ENCODE measurements at places on chromosomes 5 and 9. TPM values are rescaled to one million over a fixed set of nuclear protein-coding genes. Genes with fewer than 3 reads are reported as not detected.

DNA sequence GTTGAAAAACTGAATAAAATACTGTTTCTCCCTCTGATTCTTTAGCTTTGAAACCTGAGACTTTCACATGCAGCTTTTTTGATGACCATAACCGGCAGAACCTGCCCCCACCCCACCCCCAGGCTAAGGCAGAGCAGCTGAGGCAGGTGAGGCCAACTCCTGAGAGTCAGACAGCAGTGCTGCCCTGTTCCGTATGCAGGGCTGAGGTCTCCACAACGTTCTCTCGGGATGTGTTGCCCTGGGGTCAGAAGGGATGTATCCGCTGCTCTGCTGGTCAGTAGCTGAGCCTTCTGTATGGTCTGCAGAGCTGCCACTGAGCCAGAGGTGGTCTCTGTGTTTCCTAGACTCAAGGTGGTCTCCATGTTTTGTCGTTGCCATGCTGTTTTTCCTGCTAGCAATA lies 190.5 kb downstream of the AOPEP start:
- no peak for DNase-seq

DNA sequence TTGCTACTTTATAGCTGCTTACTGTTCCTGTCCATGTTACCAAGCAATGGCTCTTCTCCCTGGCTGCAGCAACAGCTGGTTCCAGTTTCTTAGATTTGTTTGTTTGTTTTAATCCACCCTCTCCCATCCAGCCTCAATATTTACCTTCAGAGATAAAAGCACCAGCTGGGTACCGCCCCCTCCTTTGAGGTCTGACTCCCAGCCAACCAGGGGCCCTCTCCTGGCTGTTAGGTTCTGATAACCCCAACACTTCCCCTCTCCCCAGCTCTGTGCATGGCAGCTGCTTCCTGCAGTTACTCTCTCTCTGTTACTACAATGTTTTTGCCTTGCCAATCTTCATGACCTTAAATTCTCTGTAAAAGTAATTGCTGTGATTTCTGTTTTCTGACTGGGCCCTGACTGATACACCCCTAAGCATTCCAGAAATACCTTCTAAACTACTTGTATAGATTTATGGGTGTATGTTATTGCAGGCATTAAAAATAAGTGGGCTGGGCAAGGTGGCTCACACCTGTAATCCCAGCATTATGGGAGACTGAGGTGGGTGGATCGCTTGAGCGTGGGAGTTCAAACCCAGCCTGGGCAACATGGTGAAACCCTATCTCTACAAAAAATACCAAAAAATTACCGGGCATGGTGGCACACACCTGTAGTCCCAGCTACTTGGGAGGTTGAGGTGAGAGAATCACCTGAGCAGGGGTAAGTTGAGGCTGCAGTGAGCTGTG lies 2.6 kb upstream of the GCNT1 start:
- no peak for DNase-seq

Gene NPR3
- polyA plus RNA-seq: 3.0 TPM

DNA sequence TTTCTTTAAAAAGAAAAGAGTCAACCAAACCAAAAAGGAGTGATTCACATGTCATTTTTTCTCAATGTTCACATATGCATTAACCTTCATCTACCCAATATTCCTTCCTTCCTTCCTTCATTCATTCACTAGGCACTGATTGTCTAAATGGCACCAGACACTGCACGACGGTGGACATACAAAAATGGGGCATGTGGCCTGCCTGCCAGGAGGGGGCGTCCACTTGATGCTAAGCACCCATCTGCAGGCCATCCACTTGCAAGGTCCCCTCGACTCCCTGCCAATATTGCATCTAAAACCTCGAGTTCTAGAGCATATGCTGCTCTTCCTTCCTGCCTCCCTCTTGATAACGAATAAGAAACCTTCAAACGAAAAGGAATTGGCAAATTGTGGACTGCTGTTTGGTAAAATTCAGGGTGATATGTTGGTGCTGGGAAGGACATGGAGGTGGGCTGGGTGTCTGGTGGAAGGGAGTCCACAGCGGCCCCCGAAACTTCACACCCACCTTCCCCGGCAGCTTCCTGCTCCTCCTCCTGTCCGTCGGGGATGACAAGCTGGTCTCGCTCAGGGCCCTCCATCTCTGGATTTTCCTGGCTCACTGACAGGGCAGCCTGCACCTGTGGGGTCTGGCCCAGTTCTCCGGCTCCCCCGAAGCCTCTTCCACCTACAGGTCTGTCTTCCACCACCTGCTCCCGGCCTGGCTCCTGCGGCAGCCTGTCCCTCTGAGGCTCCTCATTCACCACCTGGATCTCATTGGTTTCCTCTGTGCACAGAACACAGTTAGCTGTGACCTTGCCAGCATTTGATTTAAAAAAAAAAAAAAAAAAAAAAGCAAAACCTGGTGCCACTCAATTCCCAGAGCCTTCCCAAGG lies 64.3 kb downstream of the GOLM1 start:
- no peak for DNase-seq

DNA sequence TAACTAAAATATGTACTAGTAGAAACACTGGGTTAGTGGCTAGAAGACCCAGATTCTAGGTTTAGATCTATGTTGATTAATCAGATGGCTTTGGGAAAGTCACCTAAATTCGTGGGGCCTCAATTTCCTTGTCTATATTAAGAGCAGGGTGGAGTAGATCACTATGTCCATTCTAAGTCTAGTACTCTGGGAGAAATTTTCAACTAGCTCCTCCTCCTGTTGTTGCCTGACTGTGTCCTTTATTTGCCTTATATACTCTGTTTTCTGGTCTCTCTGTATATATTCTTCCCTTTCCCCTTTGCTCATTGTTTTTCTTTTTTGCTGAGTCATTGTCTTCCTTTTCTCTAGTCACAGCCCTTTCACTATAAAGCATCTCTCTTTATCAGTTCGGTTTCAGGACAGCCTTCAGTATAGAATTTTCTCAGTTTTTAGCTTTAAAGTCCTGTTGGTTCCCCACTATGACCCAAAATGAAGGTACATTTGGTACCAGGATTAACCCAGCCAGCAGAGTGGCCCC lies 44.5 kb upstream of the CDH6 start:
- DNase-seq: no peak

GRCh38 chr9:80836013-80836412 lies 853.3 kb downstream of the TLE1 start:
- DNase-seq: no peak

Gene PRDM9
- not detected for polyA plus RNA-seq
